Activated CD8-positive, alpha-beta T cell treated with anti-CD3 and anti-CD28 coated beads, Interleukin-2, amount 10 ng/mL, durations not matched to agents 7 days and 5 days (primary cell): ENCODE measurements at places on chromosomes 2 and 18. TPM values are rescaled to one million over a fixed set of nuclear protein-coding genes. Genes with fewer than 3 reads are reported as not detected.

The CCL20 gene
- total RNA-seq = not detected

The DNAJC5G gene
- total RNA-seq = not detected

The EFEMP1 gene
- not detected for total RNA-seq

The WDCP gene
- 23.2 TPM for total RNA-seq

The NMS gene
- not detected for total RNA-seq

The SERPINB4 gene
- not detected for total RNA-seq

The HOXD11 gene
- not detected for total RNA-seq

The KCNIP3 gene
- not detected for total RNA-seq

The MAP3K19 gene
- not detected for total RNA-seq

The FMNL2 gene
- total RNA-seq = 0.21 TPM

The RNF25 gene
- total RNA-seq = 25.8 TPM

The MYO5B gene
- total RNA-seq = not detected

The KCTD18 gene
- 14.8 TPM for total RNA-seq

The LHCGR gene
- total RNA-seq = not detected

The OTOF gene
- 17.2 TPM for total RNA-seq

The CNNM3 gene
- total RNA-seq = 29.9 TPM

The POTEF gene
- total RNA-seq = not detected

The ASB3 gene
- 25.3 TPM for total RNA-seq
